ENCODE measurements at places on chromosomes 6 and 20. TPM values are rescaled to one million over a fixed set of nuclear protein-coding genes. Genes with fewer than 3 reads are reported as not detected.

GRCh38 chr6:53161481-53162009, 12.9 kb upstream of the GCM1 start:
- DNase-seq = no peak

DNA sequence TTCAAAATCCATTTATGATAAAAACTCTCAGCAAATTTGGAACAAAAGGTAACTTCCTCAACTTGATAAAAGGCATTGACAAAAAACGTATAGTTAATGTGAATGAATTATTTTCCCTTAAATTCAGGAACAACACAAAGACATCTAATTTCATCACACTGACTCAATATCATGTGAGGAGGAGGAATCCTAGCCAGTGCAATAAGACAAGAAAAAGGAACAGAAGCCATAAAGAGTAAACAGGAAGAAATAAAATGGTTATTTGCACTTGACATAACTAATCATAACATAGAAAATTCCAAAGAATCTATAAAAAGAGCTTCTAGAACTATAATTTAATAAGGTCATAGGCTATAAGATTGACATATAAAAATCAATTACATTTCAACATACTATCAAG, 31.4 kb downstream of the CHD6 start:
- no peak for DNase-seq

DNA sequence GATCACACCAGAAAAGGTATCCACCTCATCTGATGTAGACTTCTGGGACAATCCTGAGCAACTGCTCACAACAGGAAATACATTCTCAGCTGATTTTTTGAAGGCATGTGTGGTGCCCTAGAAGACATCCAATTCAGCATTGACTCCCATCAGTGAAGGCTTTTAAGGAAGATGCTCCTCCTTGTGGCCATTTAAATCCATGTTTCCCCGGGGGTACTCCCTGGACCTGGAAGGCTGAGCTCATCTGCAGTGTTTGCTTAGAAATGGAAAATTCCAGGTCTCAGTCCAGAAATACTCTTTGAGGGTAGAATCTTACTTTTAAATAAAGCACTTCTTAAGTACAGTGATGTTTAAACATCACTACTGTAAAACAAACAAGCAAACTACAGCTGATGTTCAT, 195.5 kb upstream of the PDE10A start:
- DNase-seq = no peak

DNA sequence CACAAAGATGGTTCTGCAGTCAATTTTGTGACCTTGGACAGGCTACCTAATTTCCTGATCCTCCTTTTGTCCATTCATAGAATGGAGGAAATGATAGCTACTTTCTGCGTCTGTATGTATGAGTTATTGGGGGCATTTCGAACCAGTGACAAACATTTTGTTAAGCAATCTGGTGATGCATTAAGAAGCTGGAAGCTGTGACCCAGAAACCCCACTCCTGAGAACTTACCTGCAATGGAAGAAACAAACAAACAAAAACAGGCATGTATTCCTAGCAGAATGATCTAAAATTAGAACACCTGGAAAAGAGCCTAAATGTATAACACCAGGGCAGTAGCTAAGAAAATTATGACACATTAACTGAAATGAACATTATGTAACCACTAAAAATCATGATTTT, 33.4 kb upstream of the PRND start:
- no peak for DNase-seq

GRCh38 chr6:137581019-137581707, 87.0 kb upstream of the OLIG3 start:
- DNase-seq = no peak

- DNase-seq = no peak
Measured at GRCh38 chr20:37417617-37418467, 71.9 kb downstream of the SRC start.

- DNase-seq = no peak
Measured at GRCh38 chr20:13953227-13953626, 37.2 kb downstream of the SEL1L2 start.

DNA sequence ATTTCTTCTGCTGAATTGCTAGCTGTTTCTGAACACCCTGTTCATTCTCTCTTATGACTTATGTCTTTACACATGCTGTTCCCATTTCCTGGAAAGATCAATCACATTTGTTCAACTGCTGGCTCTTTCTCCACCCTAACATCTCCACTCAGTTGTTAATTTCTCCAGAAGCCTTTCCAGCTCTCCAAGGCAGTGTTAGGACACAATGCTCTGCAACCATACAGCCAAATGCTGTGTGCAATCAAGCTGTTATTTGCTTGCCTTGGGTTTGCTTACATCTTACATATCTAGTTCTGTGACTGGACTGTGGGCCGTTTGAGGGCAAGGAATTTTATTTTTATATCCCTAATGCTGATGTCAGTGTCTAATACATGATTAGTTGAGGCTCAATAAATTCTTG, 24.2 kb upstream of the CITED2 start:
- no peak for DNase-seq

- no peak for DNase-seq
Measured at GRCh38 chr6:169895000-169895759, 143.8 kb downstream of the ERMARD start.

DNA sequence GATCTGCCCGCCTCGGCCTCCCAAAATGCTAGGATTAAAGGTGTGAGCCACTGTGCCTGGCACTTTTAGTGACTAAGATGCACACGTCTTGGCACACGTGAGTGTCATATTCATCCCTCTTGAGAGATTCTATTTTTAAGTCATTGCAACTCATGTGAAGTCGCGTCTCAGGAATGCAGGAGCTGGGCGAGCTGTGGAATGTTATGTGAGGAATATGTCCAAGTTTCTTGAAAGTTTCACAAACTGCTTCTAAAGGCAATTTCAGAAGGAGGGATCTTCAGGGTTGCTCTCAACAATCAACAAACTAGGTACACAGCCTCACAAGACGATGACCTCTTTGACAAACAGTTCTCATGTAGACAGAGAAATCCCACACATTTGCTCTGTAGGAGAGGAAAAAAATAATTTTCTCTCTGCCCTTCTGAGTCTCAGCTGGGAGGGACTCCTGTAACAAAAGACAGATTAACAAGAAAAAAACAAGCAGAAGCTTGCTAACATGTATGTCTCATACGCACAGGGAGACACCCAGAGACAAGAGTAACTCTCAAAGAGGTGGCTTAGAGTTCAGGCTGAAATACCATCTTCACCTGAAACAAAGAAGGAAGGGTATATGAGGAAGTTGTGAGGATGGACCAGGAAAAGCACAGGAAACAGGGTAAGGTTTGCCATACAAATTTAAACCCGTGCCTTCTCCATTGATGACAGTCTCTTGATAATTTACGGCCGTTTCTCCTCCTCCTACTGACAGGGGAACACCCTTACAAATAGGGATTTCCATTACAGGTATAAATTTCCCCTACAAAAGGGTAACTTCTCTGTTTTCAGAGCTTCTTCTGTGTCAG, 45.3 kb upstream of the FAM50B start:
- no peak for DNase-seq

- no peak for DNase-seq
Measured at GRCh38 chr20:11553603-11554002, 364.1 kb upstream of the BTBD3 start.

GRCh38 chr20:49165611-49166010, 22.5 kb downstream of the STAU1 start:
- DNase-seq = no peak

BPHL gene
- total RNA-seq = 26.5 TPM

MATN4 gene
- under 0.01 TPM for total RNA-seq

MYLK4 gene
- total RNA-seq = 0.41 TPM

FAM209B gene
- total RNA-seq = not detected

ELOVL4 gene
- total RNA-seq = 49.3 TPM

Measured in frontal cortex (tissue), 4 donors.